Activated CD4-positive, CD25-positive, alpha-beta regulatory T cell (primary cell): ENCODE measurements at places on chromosomes 7 and 10.

DNA sequence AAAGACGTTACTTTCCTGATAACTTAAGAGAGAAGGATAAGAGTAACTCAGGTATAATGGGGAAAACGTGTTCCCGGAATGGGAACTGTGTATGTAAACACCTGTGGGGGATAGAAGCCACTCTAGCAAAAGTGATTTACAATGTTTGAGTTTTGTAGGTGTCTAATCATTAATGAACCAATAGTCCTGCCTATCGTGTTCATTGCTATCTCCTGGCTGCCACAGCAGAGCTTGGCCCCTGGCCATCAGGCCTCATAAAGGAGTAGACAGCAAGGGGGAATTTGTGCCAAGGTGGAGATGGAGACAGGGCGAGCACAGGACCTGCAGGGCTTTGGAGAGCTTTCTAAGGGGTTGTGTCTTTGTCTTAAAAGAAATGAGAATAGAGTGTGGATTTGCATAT lies 102.1 kb downstream of the GAD2 start:
- DNase-seq = no peak

- DNase-seq = no peak
Measured at GRCh38 chr7:27617651-27618381, 44.9 kb downstream of the HIBADH start.

DNA sequence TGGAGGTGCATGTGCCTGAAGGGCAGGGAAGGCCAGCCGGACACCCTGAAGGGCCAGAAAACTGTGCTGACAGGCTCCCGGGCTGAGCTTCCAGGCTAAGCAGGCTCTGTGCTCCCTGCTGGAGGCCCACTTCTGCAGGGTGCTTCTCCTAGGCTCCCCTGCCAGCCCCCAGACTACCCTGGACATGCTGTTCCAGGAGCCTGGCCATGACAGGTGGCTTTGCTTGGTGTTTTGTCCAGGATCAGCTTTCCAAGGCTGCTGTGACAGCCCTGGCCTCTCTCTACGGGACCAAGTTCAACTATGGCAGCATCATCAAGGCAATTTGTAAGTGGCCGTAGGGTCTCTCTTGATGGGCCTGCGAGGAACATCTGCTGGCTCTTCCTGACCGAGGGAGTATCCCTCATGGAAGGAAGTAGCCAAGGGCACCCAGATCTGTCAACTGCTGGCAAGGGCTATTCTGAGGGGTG lies 5.3 kb downstream of the CPA1 start:
- no peak for DNase-seq

- DNase-seq = no peak
Measured at GRCh38 chr10:16945593-16945992, 128.4 kb upstream of the RSU1 start.

GRCh38 chr10:132377326-132377725 lies 19.7 kb upstream of the PWWP2B start:
- no peak for DNase-seq

GRCh38 chr10:27413387-27413786 lies 90.7 kb upstream of the RAB18 start:
- DNase-seq = no peak

DNA sequence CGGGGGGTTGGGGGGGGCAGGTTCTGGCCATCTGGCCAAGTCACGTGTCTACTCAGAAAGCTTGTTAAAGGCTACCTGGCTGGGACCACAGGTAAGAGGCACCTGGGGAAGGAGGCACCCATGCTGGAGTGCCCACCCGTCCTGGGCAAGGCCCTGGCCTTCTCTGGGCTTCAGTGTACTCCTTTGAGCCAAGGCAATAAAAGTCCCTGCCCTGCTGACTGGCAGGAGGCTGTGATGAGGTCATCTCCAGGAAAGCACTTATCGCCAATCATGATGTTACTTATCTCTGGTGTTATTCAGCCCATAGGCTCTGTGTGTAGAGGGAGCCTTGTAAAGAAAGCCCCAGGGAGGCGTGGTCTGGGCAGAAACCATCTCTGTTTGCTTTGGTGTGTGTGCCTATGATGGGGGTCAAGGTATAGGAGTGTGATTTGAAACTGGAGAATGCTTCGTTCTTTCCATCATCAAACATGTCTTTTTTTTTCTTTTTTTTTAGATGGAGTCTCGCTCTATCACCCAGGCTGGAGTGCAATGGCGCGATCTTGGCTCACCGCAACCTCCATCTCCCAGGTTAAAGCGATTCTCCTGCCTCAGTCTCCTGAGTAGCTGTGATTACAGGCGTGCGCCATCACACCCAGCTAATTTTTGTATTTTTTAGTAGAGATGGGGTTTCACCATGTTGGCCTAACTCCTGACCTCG lies 2.5 kb upstream of the CLDN4 start:
- DNase-seq = no peak

DNA sequence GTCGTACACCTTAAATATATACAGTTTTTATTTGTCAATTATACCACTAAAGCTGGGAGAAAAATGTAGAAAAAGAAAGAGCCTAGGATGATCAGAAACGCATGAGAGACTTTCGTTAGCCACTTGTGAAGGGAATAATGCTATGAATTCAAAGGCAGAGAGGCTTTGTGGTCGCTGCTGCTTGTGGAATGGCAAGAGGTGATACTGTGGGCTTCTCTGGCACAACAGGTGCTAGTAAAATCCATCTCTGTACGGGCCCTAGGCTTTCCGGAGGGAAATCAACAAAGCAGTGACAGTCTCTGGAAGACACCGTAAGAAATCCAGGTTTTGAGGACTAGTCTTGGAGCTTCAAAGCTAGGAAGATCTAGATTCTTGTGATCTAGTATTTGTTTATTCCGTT lies 52.6 kb downstream of the LRRC72 start:
- no peak for DNase-seq

DNA sequence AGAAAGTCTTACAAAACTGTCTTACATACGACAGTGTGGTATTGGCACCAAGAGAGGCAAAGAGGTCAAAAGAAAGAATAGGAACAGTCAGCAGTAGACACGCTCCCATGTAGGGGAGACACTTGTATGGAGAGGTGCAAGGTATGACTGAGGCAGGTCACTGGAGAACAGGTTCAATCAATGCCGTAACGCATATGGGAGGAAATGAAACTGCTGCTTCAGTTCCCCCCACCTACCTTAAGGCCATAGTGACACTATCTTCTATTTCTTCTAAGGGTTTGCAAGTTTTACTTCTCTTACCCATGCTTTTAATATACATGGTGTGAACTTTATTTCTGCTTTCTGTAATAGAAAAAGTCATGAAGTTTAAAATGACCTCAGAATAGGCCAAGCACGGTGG lies 5.5 kb upstream of the PITRM1 start:
- no peak for DNase-seq

DNA sequence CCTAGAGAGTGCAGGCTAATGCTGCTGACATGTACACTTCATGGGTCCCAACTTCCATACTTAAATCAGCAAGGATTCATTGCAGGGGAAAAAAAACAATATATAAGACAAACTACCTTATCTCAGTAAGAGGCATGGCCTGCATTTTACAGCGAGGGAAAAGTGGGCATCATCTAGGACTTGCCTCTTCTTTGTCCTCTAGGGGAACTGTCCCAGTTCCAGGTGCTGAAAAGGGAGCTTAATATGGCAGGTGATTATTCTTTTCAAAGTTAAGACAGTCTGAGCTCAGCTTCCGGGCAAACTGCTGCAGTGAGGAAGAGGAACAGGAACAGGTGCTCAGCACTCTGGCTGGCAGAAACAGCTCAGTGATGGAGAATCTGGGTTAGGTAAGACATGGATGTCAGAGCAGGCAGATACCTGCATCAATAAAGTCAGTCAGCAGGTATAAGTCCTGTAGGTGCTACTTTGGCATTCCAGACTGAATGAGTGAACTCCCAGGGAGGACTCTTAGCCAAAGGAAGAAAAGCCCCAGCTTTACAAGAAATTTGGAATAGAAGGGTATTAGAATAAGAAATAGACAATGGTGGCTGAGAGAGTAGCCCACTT lies 147.2 kb downstream of the TMEM178B start:
- DNase-seq = no peak

- no peak for DNase-seq
Measured at GRCh38 chr10:30420266-30420665, 13.7 kb upstream of the MAP3K8 start.

DNA sequence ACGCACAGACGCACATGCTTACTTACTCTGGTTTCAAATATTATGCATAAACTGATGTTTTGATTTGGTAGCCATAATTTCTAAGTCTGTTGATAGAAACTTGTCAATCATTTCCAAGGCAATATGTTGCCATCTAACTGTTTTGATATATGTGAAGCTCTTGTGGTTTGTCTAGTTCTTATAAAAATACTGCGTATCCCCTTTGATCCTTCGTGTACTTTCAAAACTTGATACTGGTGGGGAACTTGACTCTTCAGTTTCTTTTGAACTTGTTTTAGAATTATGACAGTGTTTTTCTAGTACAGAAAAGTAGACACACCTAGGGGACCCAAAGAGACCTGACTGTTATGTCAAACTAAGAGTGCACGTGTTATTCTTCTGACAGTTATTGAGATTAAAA lies 708.0 kb downstream of the LRMDA start:
- DNase-seq = no peak

DNA sequence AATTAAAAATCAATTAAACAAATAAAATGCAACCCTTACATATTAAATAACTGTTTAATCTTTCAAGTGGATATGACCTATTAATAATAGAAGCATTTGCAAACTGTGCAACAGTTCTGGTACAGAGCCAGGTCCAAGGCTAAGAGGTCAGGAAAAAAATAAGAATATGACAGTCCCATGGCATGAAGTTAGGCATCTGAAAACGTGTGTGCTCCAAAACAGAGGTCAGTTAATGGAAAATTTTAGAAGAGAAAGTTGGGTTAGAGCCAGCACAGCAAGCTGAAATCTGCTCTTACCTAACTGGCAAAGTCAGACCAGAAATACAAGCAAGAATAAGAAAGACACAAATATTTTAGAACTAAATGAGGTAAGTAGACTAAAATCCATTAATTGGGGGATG lies 757.7 kb downstream of the GRM8 start:
- DNase-seq = no peak

DNA sequence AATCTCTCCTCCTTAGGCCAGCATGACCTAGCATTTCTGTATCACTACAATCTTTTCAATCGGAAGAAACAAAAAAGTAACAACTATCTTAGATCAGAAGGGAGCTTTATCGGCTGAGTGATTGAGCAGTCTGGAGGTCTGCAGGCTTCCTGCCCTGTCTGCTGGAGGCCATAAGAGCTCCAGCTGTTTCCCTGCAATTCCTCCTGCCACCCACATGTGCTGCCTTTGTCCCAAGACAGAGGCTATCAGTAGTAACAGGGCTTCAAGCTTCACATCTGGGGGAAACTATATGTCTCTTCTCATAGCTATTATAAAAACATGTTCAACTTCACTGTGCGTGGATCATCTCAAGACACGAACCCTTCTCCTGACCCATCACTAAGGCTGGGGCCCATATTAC lies 70.1 kb upstream of the VWC2 start:
- no peak for DNase-seq

DNA sequence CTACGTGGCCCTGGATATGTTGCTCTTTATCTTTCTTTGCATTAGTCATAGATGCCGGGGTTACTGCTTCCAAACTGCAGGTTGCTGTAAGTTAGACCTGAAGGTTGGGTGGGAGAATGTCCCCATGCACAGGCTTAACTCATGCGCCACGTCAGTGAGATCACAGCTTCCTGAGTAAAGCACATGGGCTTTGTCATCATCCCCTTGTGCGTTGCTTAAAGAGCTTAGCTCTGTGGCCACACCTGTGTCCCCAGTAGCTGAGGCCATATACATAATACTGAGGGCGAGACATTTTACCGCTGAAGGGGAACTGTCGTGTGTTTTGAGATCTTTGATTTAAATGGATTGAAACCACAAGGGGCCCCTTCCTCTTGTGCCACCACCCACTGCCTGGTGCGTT lies 45.8 kb upstream of the BTBD16 start:
- no peak for DNase-seq

GRCh38 chr10:93181271-93182048 lies 107.8 kb downstream of the CYP26A1 start:
- no peak for DNase-seq

- no peak for DNase-seq
Measured at GRCh38 chr10:6487920-6488319, 92.2 kb downstream of the PRKCQ start.

GRCh38 chr7:150514748-150515222 lies at the start of gene GIMAP7:
TSS of gene GIMAP7 (plus strand) at chr7:150514872. CDS start at chr7:150519975, 5,103 bp downstream.
- DNase-seq = peak; percentile 30

DNA sequence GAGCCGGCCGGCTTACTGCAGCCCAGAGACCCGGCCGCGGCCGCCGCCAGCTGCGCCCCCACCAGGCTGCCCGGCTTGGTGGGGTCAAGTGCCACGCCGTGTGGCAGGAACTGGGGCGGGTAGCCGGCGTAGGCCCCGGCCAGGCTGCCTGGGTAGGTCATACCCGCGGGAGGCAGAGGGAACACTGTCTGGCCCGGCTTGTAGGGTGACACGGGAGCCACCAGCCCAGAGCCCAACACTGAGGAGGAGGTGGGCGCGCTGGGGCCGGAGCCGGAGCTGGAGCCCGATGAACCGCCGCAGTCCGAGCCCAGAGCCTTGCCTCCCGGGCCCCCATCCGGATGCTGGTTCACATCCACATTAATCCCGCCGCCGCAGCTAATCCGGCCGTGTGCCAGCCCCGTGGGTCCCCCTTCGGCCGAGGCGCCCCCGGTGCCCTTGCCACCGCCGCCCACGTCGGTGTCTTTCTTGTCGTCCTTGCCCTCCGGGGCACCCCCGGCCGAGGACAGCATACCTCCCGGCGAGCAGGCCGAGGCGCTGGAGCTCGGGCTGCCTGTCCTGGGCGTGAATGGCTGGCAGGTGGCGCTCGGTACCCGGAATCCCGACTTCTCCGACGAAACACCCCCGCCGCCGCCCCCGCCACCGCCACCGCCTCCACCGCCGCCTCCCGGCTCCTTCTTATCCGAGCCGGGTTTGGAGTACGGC lies 2.0 kb downstream of the ZNF503 start:
- no peak for DNase-seq

- no peak for DNase-seq
Measured at GRCh38 chr7:126792521-126792920, 460.2 kb downstream of the GRM8 start.

GRCh38 chr7:155381852-155382801 lies 75.8 kb upstream of the EN2 start:
- no peak for DNase-seq

DNA sequence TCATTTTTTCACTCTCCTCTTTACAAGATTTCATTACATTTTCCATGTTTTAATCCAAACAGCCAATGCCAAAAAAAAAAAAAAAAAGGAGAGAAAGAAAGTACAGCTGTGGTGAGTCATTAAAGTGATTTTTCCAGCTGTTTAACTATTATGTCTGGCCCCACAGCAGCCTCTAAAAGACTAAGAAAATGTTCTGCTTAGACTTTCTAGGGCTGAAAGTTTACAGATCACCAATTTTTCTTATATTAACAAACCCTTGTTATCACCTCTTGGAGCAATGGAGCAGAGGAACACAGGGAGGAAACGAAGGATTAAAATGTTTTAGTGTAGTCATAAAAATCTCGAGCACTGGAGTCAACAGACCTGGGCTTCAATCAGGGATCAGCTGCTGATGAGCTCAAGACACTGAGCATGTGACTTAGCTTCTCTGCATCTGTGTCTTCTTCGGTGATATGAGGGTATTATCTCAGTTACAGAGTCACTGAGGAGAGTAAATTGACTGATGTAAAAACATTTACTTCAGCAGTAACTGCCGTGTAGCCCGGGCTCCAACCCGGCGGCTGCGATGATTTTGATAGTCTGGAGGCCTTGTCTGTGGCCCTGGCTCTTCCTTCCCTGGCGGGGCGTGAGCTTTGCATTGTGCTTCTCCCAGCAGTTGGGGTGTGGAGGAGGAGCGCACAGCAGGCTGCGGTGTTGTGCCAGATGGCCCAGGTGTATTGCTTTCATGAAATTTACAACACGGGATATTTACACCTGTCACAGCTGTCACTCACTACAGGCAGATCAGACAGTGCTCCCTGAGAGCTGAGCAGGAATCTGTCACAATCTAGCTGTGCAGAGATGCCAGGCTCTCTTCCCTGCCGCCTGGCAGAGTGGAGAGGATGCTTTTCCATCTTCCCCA lies 298.3 kb upstream of the FZD8 start:
- no peak for DNase-seq
